ENCODE measurements at places on chromosomes 2 and 18.

DNA sequence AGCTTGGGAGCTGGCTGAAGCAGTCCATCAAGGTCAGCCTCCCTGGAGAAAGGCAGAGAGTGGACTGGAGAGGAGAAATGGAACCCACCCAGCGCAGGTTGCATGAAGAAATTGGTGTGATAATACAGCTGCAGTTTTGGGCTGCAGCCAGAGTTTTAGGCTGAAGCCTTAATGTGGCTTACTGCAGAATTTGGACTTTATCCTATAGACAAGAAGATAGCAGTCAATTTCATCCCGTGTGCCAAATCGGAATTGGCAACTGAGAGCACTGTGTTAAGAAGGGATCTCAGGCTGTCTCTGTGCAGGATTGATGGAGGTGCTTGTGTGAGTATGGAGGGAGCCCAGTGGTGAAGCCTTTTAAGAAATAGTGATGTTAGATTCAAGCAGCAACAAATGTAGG lies 7.5 kb downstream of the SGPP2 start:
- DNase-seq = no peak

- no peak for DNase-seq
These were observed 41.5 kb downstream of the HDAC4 start for GRCh38 chr2:239359196-239359912.

DNA sequence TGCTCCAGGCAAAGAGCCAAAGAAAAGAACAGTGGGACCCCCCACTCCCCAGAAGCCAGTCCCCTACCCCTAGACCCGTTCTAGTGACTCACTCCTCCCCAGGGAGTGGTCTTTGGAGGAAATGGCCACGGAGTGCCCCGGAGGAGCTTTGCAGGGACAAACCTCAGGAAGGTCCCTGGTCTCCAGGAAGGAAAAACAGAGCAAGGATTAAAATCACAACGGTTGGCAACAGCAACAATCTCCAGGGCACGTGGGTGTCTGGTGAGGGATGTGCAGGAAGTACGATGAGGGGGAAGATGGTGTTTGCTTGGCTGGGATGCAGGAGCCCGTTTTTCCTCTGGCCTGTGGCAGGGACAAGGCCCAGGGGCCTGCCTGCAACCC lies 135.0 kb downstream of the SMAD2 start:
- no peak for DNase-seq

GRCh38 chr2:126513033-126513432 lies 142.9 kb upstream of the GYPC start:
- no peak for DNase-seq

All from stimulated activated CD8-positive, alpha-beta memory T cell treated with anti-CD3 and anti-CD28 coated beads, Interleukin-2, amount 100 ng/mL, for 1 hour (primary cell).